ENCODE measurements at places on chromosomes 7 and 10. TPM values are rescaled to one million over a fixed set of nuclear protein-coding genes. Genes with fewer than 3 reads are reported as not detected.

Gene GTF2I
- total RNA-seq: 119 TPM

Gene GATA3
- not detected for total RNA-seq

Gene SOSTDC1
- not detected for total RNA-seq

Gene ECHDC3
- total RNA-seq: 22.0 TPM

Gene RPEL1
- total RNA-seq: under 0.01 TPM
